NCI-H510A (cell line): ENCODE measurements at places on chromosomes 2 and 18.

- DNase-seq, result no peak
These were observed 749.0 kb upstream of the ZEB2 start for GRCh38 chr2:145268931-145269330.

DNA sequence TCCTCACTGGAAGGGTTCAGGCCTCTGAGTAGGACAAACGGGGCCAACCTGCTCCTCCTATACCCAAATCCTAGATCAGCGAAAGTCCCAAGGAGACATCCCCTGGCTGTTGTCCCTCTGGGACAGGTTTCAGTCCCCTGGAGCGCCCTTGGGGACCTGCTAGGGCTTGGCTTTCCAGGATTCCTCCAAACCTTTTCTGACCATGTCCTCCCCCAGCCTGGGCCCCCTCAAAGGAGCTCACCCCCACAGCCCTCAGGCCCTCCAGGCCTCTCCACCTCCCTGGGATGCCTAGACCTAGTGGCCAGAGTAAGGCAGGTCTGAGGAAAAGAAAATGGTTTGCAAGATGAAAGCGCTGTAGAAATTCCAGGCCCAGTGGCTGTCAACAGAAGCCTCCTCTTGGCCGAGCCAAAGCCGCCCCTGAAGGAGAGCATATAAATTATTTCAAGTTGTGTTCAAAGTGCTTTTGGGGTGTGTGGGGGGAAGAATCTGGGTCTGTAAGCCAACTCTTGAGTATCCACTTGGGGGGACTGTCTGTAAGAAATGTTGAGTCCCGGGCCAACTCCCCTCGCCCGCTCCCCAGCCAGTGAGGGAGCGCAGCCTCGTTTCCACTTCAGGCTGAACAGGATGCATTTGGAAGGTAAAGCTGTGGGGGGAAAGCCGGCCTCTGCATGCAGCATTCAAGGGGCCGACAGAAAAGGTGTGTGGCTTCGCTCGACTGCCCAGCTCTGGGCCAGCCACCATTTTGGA, 158.6 kb downstream of the DYSF start:
- DNase-seq, result no peak

- DNase-seq, result no peak
These were observed 2.3 kb downstream of the SLC9A2 start for GRCh38 chr2:102621630-102622029.

GRCh38 chr2:72236445-72237067, 88.9 kb upstream of the CYP26B1 start:
- no peak for DNase-seq

- no peak for DNase-seq
These were observed 147.1 kb downstream of the COL4A4 start for GRCh38 chr2:227016894-227017293.

DNA sequence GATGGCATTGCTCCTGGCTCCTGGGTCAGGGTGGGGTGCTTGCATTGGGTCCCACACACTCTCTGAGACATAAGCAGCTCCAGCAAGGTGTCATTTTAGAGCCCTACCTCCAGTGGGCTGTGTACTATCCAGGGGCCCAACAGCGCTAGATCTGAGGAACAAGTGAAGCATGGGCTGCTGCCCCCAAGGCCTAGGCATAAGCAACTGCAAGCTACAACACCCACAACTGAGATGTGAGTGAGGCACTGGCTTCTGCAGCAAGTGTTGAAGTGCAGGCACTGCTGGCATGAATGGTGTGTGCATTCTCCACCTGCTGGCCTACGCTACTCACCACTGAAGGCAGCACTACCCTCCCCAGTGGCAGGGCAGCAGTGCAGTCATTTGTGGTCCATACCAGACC, 81.0 kb upstream of the STK39 start:
- no peak for DNase-seq

DNA sequence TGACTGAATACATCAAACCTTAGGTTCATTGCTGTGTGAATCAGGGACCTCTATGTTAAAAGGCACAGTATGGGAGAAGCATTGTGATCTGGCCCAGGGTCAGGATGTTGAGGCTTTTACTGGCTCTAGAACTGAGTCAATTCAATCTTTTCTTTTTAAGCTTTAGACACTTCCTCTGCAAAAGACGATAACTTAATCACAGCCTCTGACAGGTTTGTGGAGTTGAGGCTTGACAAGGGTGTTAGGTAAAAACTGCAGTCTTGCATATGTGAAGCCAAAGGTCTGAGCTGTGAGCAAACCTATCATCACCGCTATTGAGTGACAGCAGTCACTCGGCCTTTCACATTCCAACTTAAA, 17.3 kb upstream of the ARHGAP25 start:
- DNase-seq, result no peak

GRCh38 chr2:24903161-24904103, 16.6 kb downstream of the ADCY3 start:
- no peak for DNase-seq

DNA sequence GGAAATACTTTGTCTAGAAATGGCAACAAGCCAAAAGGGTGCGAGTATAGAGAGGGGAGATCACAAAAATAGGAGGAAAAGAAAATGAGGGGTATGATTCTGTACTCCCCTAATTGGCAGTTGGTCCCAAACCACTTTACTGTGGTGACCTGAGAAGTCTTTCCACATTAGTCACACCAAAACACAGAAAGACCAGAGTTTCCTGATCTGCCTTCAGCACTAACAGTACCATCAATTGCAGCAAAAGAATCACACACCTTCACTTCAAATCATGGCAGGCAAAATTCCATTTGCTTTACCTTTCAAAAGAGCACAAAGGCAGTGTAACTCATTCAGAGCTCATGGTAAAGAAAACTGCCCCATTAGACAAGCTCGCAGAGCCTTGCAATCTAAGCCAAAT, 86.8 kb downstream of the ALK start:
- no peak for DNase-seq

- no peak for DNase-seq
These were observed 23.7 kb upstream of the TAF1B start for GRCh38 chr2:9819551-9819950.

- no peak for DNase-seq
These were observed 520 bp downstream of the GLS start for GRCh38 chr2:190881084-190881597.

DNA sequence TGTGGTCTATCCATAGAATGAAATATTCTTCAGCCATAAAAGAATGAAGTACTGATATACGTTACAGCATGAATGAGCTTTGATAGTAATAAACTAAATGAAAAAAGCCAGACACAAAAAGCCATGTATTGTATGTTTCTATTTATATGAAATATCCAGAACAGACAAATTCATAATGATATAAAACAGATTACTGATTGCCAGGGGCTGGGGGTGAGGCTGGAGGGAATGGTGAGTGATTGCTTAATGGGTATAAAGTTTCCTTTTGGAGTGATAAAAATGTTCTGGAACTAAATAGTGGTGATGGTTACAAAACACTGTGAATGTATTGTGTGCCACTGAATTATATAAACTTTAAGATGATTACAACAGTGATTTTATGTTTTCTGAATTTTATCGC, 200.5 kb downstream of the MC4R start:
- DNase-seq, result no peak

DNA sequence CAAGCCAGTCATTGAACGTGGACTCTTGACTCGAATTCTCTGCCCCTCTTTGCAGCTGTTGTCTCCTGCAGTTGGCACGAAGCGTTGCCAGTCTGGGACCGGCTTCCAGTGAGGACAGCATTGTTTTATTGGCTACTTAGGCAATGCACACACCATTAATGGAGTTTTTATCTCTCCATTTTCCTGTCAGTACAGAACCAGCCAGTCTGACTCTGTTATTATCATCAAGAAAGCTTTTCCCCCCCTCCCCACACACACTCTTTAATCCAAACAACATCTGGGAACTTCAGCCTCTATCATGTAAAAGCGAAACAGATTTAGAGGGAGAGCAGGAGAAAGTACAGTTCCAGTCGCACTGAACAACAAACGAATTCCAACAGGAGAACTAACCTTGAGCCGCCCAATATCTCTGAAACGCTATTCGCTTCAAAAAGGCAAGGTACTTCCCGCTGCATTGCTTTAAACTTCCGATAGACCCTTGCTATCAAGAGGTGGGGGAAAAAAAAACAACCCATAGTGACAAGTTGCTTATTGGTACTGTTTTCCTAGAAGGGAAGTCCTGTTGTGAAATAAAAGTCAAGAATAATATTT, 38.2 kb downstream of the ACVR1 start:
- no peak for DNase-seq

DNA sequence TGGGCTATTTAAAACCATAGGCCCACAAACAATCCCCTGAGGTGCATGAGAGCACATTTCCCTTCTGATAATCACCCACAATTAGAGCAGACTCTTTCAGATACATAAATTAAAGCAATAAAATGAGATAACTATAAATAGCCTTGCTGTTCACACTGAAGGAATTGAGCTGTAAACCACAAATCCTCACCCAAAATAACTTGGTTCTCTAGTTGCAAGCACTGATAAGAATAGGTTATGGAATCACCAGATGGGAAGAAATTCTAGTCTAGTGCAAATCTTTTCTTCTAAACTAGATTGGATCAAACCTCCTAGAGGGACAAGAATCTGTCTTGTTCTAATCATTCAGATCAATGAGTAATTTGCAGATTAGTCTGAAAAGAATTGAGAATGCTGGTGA, 64.6 kb downstream of the NAB1 start:
- no peak for DNase-seq

DNA sequence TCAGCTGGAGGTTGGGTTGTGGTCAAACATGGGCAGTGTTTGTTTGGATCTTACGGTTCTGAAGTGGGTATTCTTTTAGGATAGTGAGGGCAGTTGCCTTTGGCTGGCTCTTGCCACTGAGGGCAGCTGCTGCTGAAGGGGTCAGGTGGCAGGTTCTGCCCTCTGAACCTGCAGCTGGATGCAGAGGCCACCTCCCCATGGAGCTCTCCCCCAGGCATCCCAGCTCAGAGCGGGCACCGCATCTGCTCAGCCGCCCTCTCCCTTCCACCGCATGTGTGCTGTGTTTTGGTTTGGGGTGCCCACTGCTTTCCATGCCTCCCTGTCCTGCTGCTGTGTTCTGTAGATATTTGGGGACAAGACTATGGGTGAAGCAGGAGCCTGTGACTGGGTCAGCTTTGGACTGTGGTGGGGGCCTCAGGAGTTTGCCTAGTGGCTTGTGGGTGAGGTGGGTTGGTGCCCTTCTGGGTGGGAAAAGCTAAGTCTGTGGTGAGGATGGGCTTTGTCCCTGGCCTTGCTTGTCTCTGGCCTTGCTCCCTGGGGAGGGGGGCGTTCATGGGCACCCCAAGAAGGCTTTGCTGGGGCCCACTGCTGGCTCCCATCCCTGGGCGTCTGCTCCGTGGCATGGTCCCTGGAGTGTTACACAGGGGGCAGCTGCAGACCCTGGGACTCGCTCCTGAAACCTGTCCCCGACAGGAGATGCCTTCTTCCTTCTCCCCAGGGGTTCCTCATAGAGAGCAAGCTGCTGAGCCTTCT, 28.5 kb downstream of the OTOF start:
- DNase-seq, result no peak

GRCh38 chr2:26314243-26314642, 31.7 kb upstream of the SELENOI start:
- no peak for DNase-seq

GRCh38 chr2:222592176-222592575, 63.7 kb downstream of the FARSB start:
- no peak for DNase-seq
